Suprapubic skin (tissue), 4 donors: ENCODE measurements at places on chromosomes 16 and 17.

GRCh38 chr17:79644617-79645016, 33.8 kb upstream of the RBFOX3 start:
- no peak for DNase-seq

GRCh38 chr16:1002399-1003166, 21.0 kb downstream of the SOX8 start:
- no peak for DNase-seq

DNA sequence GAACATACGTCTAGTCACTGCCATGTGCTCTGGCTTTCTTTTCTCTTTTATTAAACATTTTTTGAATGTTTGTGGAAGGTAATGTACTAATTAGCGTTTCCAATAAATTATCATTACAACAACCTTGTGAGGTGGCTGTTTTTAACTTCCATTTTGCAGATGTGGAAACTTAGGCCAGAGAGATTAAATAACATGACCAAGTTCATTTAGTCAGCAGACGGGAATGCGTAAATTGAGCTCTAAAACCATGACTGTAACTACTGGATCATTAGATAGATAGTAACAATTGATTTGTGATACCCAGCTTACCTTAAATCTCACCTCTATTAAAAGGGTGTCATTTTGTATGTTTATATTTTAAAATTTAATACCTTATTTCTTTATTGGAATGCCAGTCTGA, 49.4 kb downstream of the RABEP1 start:
- no peak for DNase-seq

GRCh38 chr16:12327971-12328726, 351.6 kb downstream of the SNX29 start:
- no peak for DNase-seq

GRCh38 chr16:31453255-31454204, 5.8 kb upstream of the ARMC5 start:
- DNase-seq, result peak; percentile 81

DNA sequence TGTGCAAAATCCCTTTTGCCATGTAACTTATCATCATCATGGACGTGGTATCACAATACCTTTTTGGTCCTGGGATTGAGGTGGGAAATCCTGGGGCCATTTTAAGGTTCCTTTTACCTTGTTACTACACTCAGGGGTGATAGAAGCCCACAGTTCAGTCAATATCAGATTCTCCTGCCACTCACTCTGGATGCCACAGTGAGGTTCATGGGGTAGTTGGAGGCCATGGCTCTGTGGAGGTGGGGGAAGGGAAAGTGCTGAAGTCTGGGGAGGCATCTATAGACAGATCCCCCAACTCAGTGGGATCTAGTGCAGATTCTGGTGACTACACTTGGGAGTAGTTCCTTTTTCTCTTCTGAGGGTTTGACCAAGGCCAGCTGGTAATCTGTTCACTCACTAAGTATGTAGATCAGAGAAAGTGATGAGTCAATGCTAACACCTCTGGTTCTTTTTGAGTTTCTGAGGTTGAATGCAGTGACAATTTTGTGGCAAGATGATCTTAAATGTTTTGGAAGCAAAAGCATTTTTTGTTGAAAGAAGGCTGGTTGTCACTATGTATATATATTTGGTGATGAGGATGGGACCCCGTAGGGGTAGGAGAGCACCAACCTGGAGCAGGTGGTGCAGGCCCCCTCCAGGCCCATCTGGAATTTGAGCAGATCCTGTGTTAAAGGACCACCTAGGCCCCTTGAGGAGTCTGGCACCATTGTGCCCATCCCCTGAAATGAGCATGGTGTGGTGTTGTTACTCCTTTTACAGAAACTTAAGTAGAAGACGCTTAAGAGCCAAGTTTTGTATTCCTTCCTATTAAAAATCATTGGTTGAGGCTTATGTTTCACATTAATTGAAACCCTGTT, 18.8 kb upstream of the IRF8 start:
- no peak for DNase-seq

- DNase-seq, result no peak
Observed at GRCh38 chr16:73432850-73433730, 385.2 kb upstream of the ZFHX3 start.

DNA sequence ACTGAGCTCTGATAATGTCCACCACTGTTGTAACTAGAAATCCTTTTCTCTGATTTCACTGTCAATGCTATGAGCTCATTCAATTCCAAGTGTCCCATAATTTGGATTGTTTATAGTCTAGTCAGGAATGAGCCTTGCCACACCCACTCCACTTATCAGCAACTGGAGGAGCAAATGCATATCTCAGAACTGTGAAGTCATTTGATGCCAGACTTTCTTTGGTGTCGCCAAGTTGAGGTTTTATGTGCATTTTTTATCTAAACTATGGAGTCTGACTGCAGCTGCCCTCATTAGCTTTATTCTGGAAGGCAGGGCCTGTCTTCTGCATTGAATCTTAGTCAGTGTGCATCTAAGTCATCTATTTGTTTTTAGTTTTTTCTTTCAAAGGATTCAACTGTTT, 361.3 kb downstream of the PMP22 start:
- DNase-seq, result no peak

DNA sequence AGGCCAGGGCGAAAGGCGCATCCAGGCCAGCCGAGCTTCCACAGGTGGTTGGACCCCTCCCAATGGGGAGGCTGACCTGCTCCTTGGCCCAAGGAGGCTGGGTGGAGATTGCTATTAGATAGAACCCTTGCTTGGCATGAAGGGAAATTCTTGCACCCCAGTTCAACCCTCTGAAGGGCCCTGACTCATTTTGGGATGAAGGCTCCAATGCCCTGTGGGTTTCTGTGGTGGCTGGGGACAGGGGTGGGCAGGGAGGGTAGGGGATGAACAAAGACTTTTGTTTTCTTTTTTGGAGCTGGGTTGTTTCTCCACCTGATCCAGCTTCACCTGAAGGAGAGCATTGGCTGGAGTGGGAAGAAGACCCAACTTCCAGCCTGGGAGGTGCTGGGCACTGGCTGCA, 16.7 kb upstream of the TBX21 start:
- DNase-seq, result no peak

- peak; percentile 92 for DNase-seq
Observed at GRCh38 chr17:81090361-81091136, 55.6 kb downstream of the BAIAP2 start.

- no peak for DNase-seq
Observed at GRCh38 chr16:23537390-23537789, 19.8 kb downstream of the EARS2 start.

- DNase-seq, result no peak
Observed at GRCh38 chr17:10162096-10162495, 36.3 kb downstream of the GAS7 start.

GRCh38 chr17:4712526-4712925, 2.1 kb downstream of the ARRB2 start:
- no peak for DNase-seq

DNA sequence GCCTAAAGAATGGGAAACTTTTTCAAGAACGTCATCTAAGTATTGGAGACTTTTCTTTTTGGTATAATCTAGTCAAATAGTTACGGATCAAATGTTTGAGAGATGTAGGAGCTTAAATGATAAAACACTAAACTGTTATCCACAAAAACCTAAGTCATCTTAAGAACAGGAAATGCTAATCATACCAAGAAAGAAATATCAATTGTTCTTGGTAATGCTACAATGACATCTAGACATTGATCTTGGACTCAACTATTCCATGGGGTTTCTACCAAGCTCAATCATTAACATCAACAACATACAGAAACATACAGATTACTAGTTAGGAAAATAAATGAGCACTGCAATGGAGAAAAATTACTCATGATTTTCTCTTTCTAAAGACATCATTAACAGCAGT, 3.8 kb downstream of the NUDT21 start:
- no peak for DNase-seq

GRCh38 chr17:17445925-17446665, 30.7 kb upstream of the MED9 start:
- peak; percentile 84 for DNase-seq

- DNase-seq, result no peak
Observed at GRCh38 chr17:43628089-43628650, 33.6 kb downstream of the MEOX1 start.

GRCh38 chr16:85384833-85385462, 228.2 kb upstream of the GSE1 start:
- peak; percentile 69 for DNase-seq
